ENCODE measurements at places on chromosomes 5 and 9.

DNA sequence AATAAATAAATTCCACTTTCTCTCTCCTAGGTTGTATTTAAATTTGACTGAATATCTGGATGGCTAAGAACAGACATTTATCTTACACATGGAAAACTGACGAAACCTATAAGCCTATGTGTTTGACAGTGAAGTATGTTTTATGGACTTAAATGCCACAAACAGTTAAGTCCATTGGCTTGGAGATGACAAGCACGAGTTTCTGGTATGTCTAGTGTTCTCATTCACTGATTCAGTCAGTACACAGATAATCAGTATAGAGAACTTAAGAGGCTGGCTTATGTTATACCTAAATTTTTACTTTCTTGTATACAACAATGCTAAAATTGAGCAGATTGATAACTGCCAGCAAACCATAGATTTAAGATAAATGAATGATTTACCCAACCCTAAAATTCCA lies 38.9 kb downstream of the SNAPC3 start:
- no peak for DNase-seq

GRCh38 chr5:33291216-33292000 lies 149.4 kb upstream of the TARS1 start:
- no peak for DNase-seq

GRCh38 chr9:112184946-112185345 lies 9.8 kb upstream of the SUSD1 start:
- DNase-seq = no peak

GRCh38 chr5:78533356-78533755 lies 115.2 kb downstream of the LHFPL2 start:
- no peak for DNase-seq

- no peak for DNase-seq
Observed at GRCh38 chr5:132261881-132262845, 4.7 kb downstream of the PDLIM4 start.

GRCh38 chr9:135992486-135993408 lies 31.6 kb upstream of the UBAC1 start:
- DNase-seq = peak; percentile 37

DNA sequence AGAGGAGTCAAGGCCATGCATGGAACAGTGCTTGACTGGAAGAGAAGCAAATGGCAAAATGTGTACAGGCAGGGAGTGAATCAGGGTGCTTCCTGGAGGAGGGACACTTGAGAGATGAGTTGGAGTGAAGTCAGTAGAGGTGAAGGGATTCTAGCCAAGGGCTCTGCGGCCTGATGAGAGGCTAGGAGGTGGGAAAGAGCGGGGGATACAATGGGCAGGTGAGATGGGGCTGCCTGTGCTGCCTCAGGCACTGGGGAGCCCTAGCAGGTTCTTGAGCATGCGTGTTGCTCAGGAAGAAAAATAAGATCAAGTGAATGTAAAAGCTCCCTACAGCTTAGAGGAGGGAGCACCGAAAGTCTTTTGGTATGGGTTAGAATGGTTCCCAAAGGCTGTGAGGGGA lies 22.3 kb downstream of the ERGIC1 start:
- DNase-seq = no peak

DNA sequence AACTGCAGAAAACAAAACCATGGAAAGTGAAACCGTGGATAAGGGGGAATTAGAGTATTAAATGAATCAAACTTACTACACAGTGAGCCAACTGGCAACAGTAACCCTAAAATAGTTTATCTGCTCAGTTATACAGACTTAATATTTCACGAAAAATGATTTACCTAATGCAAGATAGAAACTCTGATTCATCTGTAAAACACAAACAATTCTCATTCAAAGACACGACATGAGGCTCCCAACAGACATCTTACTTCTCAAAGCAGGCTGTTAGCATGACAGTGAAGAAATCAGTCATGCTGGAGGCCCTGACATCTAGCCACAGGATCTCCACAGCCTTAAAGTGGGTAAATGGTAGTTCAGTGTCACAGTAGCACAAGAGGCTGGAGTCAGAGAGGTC lies 131.2 kb downstream of the FBN2 start:
- DNase-seq = no peak

GRCh38 chr9:14151451-14151850 lies 162.5 kb downstream of the NFIB start:
- DNase-seq = no peak

DNA sequence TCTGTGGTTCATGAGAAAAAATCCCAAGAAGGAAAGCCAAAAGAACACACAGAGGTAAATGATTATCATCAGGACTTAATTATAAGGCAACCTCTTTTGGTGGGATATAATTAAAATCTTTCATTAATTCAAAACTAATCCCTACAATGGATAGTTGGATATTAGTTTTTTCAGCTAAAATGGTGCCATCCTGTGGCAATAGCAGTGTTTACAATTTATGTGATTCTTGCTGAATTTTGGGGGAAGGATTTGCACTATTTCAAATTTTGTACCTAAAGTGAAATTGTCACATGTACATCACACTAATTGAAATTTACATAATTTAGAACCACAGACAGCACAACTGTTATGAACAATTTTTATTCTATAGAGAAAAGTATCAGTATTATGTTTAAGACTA lies 67.0 kb downstream of the CAST start:
- peak; percentile 12 for DNase-seq

DNA sequence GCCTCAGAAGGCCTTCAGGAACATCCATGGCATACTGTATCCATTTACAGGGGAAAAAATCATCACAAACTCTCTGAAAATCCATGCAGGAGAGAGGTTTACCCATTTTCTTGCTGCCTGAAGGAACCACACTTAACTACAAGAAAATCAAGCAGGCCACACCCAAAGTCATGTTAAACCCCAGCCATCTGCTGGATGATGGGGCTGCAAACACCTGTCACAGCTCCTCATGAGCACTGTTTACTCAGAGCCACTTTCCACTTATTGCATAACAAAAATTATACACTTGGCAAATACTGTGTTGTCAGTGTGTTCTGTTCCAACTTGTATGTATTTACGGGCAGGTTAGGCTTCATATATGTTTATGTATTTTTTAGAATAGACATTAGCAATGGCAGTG lies 35.8 kb downstream of the PPIC start:
- DNase-seq = no peak

DNA sequence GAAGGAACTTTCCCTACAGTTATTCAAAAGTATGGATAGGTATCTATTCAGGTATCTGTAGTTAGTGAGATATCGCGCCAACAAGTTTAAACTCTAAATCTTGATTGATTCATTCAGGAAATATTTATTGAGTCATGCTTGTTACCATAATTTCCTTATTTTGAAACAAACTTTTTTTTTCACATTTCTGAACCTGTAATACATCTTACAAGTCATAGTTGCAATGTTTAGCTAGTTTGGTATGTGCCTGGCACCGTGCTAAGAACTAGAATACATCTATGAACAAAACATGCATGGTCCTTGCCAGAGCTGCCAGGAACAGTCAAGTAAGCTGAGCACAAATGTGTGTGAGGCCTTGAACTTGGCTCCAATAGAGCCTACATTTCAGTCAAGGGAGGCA lies 226.4 kb downstream of the PCSK5 start:
- DNase-seq = no peak

Data from CD4-positive, alpha-beta T cell treated with Interleukin-15 for 4 hours (primary cell).